Stimulated activated CD4-positive, alpha-beta T cell treated with anti-CD3 and anti-CD28 coated beads, Interleukin-12 subunit alpha, Interleukin-12 subunit beta, amount 100 ng/mL, for 4 hours (primary cell): ENCODE measurements at places on chromosomes 7 and 10.

DNA sequence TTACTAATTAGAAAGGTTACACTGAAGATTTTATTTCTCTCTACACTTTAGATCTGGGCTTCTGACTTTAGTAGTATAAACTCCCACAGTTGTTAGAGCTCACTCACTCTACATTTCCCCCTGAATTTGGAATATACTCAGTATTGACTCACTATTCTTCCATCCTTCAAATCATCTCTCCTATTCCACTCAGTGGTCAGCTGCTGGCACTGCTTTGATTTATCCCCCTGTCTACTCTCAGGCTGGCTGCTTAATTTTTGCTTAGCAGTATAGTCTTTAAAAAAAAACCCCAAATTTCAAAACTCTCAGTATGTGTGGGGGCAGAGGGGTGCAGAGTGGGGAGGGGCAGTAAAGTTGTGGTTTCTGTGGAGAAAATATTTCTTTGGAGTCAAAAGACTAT lies 68.9 kb downstream of the CDK6 start:
- DNase-seq, result no peak

- no peak for DNase-seq
These were observed 325.8 kb upstream of the ZMIZ1 start for GRCh38 chr10:78742730-78743615.

- DNase-seq, result no peak
These were observed 17.7 kb upstream of the SHH start for GRCh38 chr7:155829796-155830470.

GRCh38 chr10:48195803-48196202 lies 78.7 kb downstream of the FRMPD2 start:
- DNase-seq, result no peak

DNA sequence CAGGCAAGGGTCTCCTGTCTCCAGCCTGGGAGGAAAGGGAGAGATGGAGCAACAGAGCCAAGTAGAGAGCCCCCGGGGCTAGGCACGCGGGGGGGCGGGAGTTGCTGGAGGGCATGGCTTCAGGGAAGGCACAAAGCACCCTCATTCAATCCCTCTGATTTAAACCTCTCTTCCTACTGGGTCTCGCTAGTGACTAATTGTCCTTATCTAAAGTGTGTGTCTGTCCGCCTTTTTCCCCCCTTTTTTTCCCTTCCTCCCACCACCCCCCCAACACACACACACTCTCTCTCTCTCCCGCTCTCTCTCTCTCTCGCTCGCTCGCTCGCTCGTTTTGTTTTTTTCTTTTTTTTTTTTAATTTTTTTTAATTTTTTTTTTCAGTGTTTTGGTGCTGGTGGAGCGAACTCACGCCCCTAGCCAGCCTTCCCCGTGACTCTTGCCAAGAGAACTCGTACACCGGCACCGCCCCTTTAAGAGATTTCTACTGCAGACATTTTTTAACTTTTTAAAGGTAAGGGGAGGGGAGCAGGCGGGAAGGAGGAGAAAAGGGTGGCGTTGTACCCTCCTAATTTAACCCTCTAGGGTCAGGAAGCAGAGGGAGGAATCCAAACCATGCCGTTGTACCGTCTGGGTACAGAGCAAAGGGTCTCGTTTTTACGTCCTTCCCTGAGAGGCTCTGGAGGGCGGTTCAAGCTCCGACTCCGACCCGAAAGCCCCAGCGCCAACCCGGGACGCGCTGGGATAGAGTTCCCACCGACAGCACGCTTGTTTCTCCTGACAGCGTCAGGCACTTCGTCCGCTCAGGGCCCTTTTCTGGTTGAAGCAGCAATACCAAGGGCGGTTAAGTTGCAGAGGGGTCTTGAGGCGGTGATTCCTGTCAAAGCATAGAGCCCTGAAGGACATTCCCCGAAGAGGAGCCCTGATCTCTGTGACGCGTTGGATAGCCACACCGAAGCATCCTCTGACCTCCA lies at the start of gene HPSE2:
Gene HPSE2, minus strand, starts transcription at position 195 of the 969 bp plus-strand sequence.
- no peak for DNase-seq

- no peak for DNase-seq
These were observed 69.0 kb downstream of the TNRC18 start for GRCh38 chr7:5354460-5355232.

DNA sequence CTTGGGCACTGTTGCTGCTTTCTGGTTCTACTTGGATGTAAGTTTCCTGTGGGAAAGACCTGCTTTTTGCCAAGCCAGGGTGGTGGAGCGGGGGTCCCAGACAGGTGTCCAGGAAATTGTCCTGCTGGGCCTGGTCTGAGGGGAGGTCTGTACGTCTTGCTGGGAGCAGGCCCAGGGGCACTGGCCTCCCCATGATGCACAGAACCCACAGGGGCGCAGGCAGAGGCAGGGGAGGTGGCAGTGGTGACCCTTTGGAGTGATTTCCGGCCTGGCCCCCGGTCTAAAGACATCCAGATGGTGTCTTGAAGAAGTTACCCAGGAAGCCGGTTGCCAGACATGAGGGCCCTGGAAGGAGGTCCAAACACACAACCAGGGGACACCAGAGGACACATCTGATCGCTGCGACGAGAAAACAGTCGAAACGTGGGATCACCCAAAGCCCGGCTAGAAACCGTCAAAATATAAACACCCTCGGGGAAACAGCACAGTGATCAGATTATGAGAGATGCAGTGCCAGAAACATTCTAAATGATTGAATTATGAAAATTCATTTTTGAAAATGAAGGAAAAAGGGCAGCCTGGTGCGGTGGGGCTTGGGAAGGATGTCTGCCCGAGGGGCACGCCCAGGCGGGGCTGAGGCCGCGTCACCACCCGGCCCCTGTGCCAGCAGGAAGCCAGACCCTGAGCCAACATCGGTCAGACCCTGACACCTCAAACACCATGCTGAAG lies 59.6 kb downstream of the TMEM270 start:
- no peak for DNase-seq

DNA sequence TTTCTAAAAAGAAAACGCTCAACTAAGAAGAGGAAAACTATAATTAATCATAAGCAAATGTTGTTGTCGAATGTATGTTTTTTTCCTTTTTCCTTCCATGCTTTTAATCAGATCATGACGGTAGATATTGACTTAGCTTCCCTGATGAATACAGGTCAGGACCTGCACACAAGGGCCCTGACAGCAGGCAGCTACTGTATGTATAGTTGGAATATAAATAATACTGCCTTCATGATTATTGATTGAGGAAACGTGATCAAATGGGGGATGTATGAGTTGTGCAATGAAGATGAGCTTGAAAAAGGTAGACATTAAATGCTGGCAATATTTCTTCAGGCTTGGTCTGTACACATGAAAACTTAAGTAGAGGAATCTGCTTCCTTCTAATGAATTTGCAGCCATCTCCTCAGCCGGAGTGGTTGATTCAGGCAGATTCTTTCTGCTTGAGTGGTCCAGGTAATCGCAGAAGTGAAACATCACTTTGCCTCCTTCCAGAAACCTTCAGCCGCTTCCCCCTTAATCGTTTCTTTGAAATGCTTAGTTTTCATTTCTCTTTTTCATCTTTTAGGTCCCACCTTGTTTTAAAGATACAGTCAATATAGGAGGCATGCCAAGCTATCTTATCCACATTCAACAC lies 656.5 kb downstream of the SDK1 start:
- DNase-seq, result no peak

DNA sequence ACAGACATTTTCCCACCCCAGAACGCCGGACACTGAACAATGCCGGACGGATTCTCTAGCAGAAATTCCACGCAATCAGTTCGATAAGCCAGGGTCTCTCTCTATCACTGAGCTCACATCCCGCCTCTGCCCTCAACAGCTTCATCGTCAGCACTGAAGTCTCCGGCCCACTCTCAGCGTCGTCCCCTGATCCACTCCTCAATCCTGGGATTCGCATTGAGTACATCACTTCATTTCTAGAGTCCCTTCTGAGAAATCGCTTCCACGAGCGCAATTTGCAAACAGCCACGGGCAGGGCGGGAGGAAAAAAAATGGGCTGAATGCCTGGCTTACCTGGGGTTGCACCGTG lies 365 bp downstream of the YME1L1 start:
- DNase-seq, result peak; percentile 18

- DNase-seq, result no peak
These were observed 11.3 kb downstream of the SPAM1 start for GRCh38 chr7:123936388-123936787.

DNA sequence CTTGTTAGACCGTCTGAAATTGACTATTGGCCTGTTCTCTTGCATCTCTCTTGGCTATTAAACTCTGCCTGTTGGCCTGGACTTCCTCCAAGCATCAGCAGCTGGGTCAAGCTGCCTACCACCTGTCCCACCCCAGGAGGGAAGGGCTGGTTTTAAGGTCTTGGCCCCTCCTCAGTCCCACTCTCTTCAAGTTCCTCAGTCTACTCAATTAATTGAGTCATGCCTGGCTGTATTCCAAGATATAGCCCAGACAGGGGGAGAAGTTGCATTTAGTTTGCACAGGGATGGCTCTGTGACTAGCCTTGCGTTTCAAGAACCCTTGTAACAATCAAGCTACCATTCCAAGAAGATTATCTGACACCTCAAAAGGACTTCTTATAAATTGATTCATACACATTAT lies 113.8 kb upstream of the GLI3 start:
- DNase-seq, result no peak

DNA sequence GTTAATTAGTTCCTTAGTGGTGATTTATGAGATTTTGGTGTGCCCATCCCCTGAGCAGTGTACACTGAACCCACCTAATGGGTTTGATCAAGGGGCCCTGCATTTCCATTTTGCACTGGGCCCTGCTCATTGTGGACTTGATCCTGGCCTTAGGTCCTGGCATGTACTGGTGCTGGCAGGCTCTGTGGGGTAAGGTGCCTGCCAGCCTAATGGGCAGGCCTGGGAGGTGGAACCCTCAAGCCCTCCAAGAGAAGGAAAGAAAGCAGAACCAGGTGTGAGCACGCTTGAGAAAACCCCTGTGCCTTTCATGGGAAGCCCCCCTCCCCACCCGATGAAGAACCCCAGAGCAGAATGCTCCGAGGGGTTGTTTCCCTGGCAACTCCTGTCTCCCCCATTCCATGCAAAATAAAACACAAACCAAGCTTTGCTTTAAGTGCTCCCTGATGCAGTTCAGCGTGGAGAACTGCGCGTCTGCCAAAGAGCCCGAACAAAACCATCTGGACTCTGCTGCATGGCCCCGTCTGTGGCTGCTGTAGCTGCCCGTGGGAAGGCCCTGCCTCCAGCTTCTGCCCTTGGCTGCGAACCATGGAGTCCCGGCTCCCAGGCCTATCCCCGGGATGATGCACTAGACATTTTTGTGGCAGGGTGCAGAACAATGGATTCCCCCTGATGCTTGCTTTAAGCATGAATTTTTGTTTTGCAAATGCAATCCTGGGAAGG lies 123.3 kb downstream of the PRPF18 start:
- no peak for DNase-seq
